ENCODE measurements at places on chromosomes 3 and 15. TPM values are rescaled to one million over a fixed set of nuclear protein-coding genes. Genes with fewer than 3 reads are reported as not detected.

The TM6SF1 gene
- 1.1 TPM for total RNA-seq

GRCh38 chr15:96774216-96774615, 443.7 kb downstream of the NR2F2 start:
- no peak for DNase-seq

- no peak for DNase-seq
Measured at GRCh38 chr15:23647421-23648370, at the start of gene MAGEL2. Gene MAGEL2, minus strand, starts transcription at chr15:23647867. Its CDS starts 125 bp downstream, at chr15:23647742.

The PCOLCE2 gene
- total RNA-seq = 26.5 TPM

GRCh38 chr3:61283876-61284275, 32.6 kb upstream of the FHIT start:
- no peak for DNase-seq

The PRSS50 gene
- total RNA-seq = not detected

The LAMB2 gene
- 229 TPM for total RNA-seq

DNA sequence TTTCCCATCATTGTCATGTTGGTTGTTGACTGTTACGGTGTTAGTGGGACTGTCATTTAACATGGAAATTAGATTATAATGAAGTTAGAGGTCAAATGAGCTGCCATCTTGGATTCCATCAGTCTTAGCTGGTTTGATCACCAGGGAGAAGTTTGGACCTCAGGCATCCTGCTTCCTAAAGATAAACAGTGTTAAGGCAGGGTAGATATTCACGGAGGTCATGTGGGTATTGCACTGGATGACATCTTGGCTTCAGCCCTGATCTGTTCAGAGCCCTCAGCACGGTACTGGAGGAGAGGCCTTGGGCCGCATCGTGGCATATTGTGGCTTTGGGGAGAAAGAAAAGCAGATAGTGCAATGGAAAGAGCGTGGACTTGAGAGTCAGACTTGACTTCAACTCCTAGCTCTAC, 11.1 kb upstream of the MUC20 start:
- DNase-seq = no peak

All from M059J (cell line).